Heart right ventricle (tissue), 16 donors: ENCODE measurements at places on chromosomes 2 and 18. TPM values are rescaled to one million over a fixed set of nuclear protein-coding genes. Genes with fewer than 3 reads are reported as not detected.

The HNRNPA3 gene
- total RNA-seq: 63.7 TPM

- no peak for DNase-seq
These were observed 308.3 kb downstream of the SETBP1 start for GRCh38 chr18:44988821-44989587.

DNA sequence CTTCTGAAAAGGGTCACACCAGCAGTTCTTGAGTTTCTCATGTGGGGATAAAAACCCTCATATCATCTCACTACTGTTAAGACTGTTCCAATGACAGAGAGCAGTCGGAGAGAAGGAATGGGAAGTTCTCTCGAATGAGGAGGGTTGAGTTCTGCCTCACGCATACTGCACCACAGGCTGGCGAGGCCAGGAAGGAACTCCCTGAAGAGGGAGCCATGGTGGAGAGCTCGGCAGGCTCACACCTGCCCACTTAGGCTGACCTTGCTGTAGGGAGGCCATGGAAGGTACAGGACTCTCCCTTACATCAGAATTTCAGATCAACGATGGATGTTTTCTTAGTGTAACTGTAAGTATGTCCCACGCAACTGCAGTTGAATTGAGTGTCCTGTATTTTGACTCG lies 64.6 kb downstream of the RALBP1 start:
- no peak for DNase-seq

DNA sequence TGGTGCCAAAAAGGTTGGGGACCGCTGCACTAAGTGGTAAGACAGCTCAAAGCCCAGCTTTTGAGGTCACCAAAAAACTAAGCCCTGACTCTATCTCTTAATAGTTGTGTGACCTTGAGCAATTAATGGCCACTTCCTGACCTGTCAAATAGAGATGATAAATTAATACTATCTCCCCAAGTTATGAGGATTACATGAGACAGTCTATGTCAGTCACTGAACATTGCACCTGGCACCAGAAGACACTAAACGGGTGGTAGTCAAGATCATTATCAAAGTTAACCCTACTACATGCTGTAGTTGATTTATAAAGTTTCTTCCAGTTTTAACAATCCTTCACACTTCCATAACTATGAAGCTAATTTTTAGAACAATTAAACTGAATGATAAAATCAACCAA lies 36.5 kb downstream of the STPG4 start:
- DNase-seq: no peak

The MATN3 gene
- total RNA-seq: not detected

DNA sequence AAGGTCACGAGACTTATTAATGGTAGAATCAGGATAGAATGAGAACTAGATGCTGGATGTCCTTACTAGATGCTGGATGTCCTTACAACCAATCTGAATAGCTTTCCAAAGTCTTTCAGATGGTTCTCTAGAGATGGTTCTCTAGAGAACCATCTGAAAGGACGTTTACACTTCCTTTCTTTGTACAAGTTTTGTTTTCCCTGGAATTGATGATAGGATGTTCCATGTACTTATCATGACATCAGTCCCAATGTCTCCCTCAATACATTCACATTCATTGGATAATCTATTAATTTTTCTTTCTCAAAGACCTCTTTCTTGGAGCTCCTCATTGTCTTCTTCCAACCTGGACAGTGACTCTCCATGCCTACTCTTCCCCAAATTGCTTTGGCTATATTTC lies 28.2 kb upstream of the RUFY4 start:
- no peak for DNase-seq

The CREG2 gene
- total RNA-seq: not detected

The CASP8 gene
- 2.9 TPM for total RNA-seq

GRCh38 chr18:7772951-7773350 lies 205.8 kb downstream of the PTPRM start:
- DNase-seq: no peak

The ALLC gene
- total RNA-seq: not detected

- no peak for DNase-seq
These were observed 35.9 kb downstream of the CAMKMT start for GRCh38 chr2:44397447-44398175.

GRCh38 chr2:161306919-161307318 lies 1.3 kb upstream of the PSMD14 start:
- DNase-seq: no peak
